ENCODE measurements at places on chromosomes 5 and 9. TPM values are rescaled to one million over a fixed set of nuclear protein-coding genes. Genes with fewer than 3 reads are reported as not detected.

ANGPTL2 gene
- 13.5 TPM for total RNA-seq

- DNase-seq = peak; percentile 85
These were observed 16.9 kb upstream of the ZNF366 start for GRCh38 chr5:72523960-72524582.

GRCh38 chr9:110997847-110998246 is 40.4 kb downstream of the LPAR1 start:
- peak; percentile 71 for DNase-seq

- DNase-seq = no peak
These were observed 4.8 kb upstream of the FGF1 start for GRCh38 chr5:142690667-142691066.

DNA sequence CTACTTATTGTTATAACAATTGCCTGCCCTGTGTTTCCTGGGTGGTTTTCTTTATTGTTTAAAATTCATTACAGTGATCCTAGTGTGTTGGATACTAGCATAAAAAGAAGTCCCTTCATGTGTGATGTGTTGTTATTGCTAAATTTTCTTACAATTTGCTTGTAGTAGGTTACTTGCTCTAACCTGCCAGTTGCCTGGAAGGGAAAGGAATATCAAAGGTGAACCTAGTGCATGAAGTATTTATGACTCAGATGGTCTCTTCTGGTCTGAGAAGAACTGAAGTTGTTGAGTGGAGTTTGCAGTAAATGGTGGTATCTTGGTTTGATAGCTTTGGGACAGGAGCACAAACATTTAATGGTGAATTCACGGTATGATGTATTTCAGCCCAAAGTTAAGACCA is 58.0 kb downstream of the SH3GL2 start:
- DNase-seq = no peak

GRCh38 chr9:37908283-37908682 is 4.4 kb upstream of the SLC25A51 start:
- no peak for DNase-seq

GRCh38 chr5:91850031-91850430 is 466.9 kb upstream of the ARRDC3 start:
- peak; percentile 23 for DNase-seq

DNA sequence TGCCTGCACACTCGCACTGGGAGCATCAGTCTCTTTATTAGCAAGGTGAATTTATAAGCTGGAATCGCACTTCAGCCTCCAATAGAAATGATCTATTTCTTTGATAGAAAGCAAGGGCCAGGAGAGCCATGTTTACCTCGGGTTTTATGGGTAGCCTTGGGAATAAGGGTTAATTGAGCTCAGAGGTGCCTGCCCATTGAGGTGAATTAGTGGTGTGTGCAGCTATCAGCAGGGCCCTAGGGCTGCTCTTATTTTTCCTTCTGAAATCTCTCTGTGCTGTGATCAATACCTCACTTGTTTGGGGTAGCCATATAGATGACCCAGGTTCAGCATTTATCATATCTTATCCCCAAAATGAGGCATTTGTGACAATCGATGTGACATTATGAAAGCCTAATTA is 297.8 kb downstream of the EBF1 start:
- DNase-seq = no peak

DNA sequence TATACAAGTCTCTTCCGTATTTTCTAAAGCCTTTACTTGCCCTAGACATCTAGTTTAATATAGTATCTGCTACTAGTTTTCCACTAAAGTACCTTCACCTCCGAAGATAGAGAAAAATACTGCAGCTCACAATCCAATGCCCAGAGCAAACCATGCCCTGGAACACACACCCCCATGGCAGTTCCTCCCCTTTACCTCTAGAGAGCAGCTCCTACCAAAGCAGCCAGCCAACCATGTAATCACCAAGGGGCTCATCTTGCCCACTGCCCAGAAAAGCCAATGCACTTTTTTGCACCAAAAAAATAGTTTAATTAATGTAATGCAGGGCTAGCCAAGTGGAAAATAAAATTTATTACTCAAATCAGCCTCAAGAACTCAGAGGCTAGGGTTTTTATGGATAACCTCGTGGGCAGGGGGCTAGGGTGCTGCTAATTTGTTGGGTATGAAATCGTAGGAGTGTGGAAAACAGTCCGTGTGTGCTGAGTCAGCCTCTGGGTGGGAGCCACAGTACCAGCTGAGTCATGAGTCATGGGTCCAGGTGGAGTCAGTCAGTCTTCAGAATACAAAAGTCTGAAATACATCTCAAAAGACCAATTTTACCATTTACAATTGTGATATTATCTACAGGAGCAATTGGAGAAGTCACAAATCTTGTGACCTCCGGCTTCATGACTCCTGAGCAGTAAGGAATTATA is 120.1 kb upstream of the ACO1 start:
- DNase-seq = peak; percentile 28

DNA sequence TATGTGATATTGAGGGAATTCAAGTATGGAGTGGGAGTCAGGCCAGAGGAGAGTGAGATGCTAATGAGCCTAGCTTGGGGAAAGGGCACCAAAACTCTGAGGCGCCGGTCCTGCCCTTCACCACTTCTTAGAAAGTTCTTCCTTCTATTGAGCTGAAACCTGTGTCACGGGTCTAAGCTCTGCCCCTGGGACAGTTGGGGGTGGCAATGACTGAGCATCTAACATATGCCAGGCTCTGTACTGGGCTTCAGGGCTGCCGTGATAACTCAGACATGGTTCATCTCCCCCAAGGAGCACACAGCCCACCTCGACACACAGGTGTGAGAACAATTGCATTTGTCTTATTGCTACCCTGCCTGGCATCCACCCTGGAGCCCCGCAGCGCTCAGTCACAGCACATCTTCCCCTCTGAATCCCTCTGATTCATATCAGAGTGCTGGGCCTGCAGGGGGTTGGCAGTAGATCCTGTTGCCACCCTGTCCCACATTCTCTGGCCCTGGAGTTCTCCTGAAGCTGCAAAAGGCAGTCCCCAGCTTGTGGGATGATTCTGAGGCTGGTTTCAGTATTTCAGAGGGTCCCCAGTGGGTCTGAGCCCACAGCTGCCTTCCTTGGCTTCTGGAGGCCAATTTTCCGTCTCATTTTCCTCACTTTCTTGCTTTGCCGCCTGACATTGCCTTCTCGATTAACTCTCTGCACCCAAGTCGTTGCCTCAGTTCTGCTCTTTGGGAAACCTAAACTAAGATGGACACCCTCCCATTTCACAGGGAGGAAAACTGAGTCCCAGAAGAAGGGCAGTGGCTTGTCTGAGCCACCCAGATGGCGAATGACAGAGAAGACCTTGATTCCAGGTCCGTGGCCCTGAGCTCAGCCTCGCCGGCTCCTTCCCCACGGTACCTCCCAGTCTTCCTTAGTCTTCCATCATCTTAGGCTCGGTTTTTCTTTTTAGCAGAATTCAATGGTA is 42.5 kb downstream of the ALG2 start:
- DNase-seq = no peak

GRCh38 chr5:179836225-179837019 is 15.7 kb downstream of the SQSTM1 start:
- DNase-seq = peak; percentile 29

DNA sequence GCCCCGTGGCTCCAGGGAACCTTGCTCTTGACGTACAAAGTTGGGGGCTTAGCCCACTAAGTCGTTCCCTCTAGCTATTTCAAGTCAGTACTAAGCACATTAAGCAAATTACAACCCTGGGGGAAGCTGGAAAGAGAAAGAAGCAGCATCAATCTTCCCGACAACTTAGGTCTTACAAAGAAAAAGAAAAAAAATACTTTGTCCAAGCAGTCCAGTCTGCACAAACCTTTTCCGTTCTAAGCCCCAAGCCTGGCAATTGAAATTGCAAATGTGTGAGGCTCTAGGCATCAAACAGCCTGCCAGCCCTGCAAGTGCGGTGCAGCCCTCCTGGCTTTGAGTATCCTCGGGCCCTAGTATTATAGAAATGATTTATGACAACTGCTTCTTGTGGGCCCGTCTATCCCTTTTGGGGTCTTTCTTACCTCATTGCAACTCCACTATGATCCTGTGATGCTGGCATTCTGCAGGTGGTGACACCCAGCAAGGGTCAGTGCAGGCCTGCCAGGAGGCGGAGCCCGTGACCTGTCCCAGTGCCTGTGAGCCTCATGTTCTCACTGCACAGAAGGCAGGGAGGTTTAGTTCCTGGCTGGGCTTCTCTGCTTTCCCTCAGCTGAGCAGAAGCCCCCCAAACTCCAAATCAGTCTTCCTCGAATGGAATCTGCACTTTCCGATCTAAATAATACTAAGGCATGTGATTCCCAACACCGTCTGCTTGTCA is 232.3 kb upstream of the IRX2 start:
- DNase-seq = no peak

RHOBTB3 gene
- 300 TPM for total RNA-seq

LOX gene
- total RNA-seq = 26.4 TPM

DNA sequence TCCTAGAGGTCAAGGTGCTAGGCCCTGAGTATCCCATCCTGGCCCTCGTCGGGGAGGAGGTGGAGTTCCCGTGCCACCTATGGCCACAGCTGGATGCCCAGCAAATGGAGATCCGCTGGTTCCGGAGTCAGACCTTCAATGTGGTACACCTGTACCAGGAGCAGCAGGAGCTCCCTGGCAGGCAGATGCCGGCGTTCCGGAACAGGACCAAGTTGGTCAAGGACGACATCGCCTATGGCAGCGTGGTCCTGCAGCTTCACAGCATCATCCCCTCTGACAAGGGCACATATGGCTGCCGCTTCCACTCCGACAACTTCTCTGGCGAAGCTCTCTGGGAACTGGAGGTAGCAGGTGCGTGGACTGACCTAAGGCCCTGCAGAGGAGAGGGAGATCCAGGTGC is 7.9 kb downstream of the BTNL9 start:
- DNase-seq = no peak

MELK gene
- 74.2 TPM for total RNA-seq

PCDHB7 gene
- total RNA-seq = 2.0 TPM

DNA sequence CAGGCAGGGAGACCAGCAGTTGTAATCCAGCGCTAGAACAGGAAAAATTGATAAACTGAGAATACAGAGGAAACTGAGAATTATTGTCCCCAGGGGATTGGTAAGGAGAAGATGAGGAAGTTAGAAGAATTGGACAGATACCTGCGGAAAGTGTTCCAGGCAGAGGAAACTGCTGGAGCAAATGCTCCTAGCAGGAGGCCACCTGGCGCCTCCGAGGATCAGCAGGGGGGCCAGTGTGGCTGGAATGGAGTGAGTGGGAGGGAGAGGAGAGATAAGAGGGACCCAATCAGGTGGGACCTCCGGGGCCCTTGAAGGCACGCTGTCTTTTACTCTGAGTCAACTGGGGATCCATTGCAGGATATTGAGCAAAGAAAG is 695 bp upstream of the ANXA6 start:
- no peak for DNase-seq

GRCh38 chr9:95552255-95552654 is 35.5 kb upstream of the PTCH1 start:
- DNase-seq = no peak

- DNase-seq = no peak
These were observed 4.6 kb downstream of the HTR1A start for GRCh38 chr5:63957617-63958016.

GRCh38 chr9:108331596-108331995 is 524.2 kb downstream of the ACTL7B start:
- peak; percentile 15 for DNase-seq

DNA sequence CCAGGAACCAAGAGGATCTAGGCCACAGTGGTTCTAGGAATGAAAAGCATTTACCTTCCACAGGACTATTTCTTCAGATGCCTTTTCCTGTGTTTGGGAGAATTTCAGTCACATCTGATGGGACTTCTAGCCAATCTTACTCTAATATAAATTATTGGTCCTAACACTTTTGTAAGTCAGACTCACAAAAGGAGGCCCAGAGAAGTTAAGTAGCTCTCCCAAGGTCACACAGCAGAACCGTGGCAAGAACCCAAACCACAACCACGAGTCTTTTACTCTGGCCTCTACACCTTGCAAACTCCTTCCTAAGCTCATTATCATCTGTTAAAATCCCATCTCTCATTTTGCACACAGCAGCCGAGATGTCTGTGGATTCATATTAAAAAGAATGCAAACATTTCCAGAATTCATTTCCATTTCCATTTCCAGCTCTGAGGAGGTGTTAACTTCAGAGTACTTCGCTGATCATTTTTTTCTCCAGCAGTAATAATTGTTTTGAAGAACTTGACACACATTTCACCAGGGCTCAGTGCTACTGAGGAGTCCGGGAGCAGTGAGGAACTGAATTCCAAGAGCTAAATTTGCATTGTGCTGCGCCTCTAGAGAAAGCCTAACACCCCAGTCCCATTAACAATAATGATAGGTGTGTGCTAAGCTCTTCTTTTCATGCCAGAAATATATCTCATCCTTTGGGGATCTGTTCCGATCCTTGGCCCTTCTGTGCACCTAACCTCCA is 168.1 kb downstream of the SEMA6A start:
- DNase-seq = no peak

- DNase-seq = no peak
These were observed 95.5 kb upstream of the MAN2A1 start for GRCh38 chr5:109594217-109594616.

HK3 gene
- not detected for total RNA-seq

KIF4B gene
- total RNA-seq = 0.06 TPM

GRCh38 chr5:103407402-103407801 is 148.8 kb downstream of the MACIR start:
- no peak for DNase-seq

OR13C8 gene
- not detected for total RNA-seq

All from LHCN-M2 (cell line).